ENCODE measurements at places on chromosomes 12 and 14. TPM values are rescaled to one million over a fixed set of nuclear protein-coding genes. Genes with fewer than 3 reads are reported as not detected.

GPR162 gene
- 0.42 TPM for total RNA-seq

FGD4 gene
- 10.1 TPM for total RNA-seq

FAM222A gene
- total RNA-seq, result 6.9 TPM

THAP2 gene
- total RNA-seq, result 5.7 TPM

STRAP gene
- total RNA-seq, result 188 TPM

TRAF3 gene
- 24.5 TPM for total RNA-seq

PDE6H gene
- not detected for total RNA-seq

DCN gene
- not detected for total RNA-seq

LRFN5 gene
- not detected for total RNA-seq

RABGGTA gene
- 13.7 TPM for total RNA-seq

NCAPD2 gene
- 63.1 TPM for total RNA-seq

SLC5A8 gene
- not detected for total RNA-seq

RERGL gene
- total RNA-seq, result not detected

SOAT2 gene
- total RNA-seq, result 0.23 TPM

ANGEL1 gene
- 6.9 TPM for total RNA-seq

DPF3 gene
- 0.22 TPM for total RNA-seq

CDH24 gene
- 5.0 TPM for total RNA-seq

NEK9 gene
- 30.4 TPM for total RNA-seq

TPPP2 gene
- not detected for total RNA-seq

RFX4 gene
- total RNA-seq, result not detected

SCNN1A gene
- 21.8 TPM for total RNA-seq

PSMB11 gene
- not detected for total RNA-seq

WNT5B gene
- total RNA-seq, result 4.2 TPM

SRRM4 gene
- not detected for total RNA-seq

TECPR2 gene
- 9.7 TPM for total RNA-seq

OR4E2 gene
- not detected for total RNA-seq

SIX1 gene
- total RNA-seq, result 4.8 TPM

EGLN3 gene
- total RNA-seq, result 5.6 TPM

PNMA1 gene
- 60.7 TPM for total RNA-seq

A2M gene
- total RNA-seq, result not detected

CCDC38 gene
- total RNA-seq, result not detected

PLEKHG7 gene
- not detected for total RNA-seq

CD69 gene
- not detected for total RNA-seq

BIN2 gene
- total RNA-seq, result 0.18 TPM

MYH6 gene
- 0.02 TPM for total RNA-seq

CBLN3 gene
- 1.5 TPM for total RNA-seq

COX8C gene
- not detected for total RNA-seq

MMP17 gene
- total RNA-seq, result 5.3 TPM

ZFHX2 gene
- 1.5 TPM for total RNA-seq

GRIP1 gene
- total RNA-seq, result 2.0 TPM

XPOT gene
- total RNA-seq, result 41.6 TPM

KLRC1 gene
- total RNA-seq, result not detected
